ENCODE measurements at places on chromosomes 13 and 19.

GRCh38 chr13:113445791-113446487 is 7.3 kb downstream of the ADPRHL1 start:
- no peak for DNase-seq

DNA sequence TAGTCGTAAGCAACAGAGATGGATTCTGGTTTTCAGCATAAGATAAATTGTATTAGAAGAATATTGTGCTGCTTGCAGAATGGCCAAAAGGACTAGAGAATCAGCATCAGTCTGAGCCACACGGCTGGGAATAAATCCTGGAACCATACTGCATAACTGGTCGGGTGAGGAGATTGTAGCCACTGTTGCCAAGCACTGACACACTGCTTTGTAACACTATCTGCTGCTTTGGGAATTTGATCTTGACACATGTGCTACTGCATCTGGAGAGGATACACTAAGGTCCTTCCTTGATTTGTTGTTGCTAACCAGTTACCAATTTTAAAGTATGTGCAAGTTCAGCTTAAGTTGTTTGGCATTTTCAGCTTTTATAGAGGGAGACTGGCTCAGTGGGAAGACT is 1.9 kb downstream of the HNRNPA1L2 start:
- DNase-seq = no peak

- DNase-seq = no peak
Observed at GRCh38 chr13:81596224-81596753, 1255.4 kb upstream of the SPRY2 start.

- DNase-seq = no peak
Observed at GRCh38 chr19:44111910-44112463, 1.2 kb upstream of the ZNF225 start.

- DNase-seq = no peak
Observed at GRCh38 chr19:29417048-29417447, 108.7 kb upstream of the VSTM2B start.

Measured in activated CD4-positive, alpha-beta T cell treated with anti-CD3 and anti-CD28 coated beads for 24 hours (primary cell).